ENCODE measurements at places on chromosomes 2 and 18.
A peak's percentile ranks its signal among the peaks of the same experiment; 100 is the strongest.

DNA sequence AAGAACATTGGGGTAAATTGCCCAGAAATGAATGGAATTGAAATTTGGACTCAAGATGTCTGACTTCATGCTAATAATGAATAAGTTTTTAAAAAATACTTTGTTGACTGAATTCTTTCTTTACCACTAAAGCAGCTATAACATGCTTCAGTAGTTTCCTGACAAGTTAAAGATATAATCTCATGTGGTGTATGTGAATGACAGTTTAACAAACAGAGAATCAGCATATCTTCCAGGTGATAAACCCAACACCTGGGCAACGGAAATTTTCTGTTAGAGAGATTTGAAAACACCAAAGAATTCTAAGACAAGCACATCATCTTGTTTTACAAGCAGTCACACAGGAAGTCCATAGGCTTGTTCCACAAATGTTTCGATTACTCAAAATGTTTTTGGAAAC, 372.6 kb upstream of the VRK2 start:
- no peak for DNase-seq

DNA sequence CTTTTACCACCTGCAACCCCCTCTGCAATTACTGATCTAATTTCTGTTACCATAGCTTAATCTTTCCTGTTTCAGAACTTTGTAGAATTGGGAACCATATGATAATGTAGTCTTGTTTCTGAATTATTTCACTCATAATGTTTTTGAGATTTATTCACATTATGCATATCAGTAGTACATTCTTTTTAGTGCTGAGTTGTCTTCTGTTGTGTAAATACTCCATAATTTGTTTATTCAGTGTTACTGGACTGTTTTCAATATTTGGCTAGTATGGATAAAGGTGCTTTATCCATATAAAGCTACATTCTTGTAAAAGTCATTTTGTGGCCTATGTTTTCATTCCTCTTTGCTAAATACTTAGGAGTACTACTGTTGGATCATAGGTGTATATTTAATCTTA, 152.5 kb downstream of the TAF4B start:
- DNase-seq: no peak

- no peak for DNase-seq
Observed at GRCh38 chr2:240948905-240949790, 43.0 kb downstream of the CROCC2 start.

DNA sequence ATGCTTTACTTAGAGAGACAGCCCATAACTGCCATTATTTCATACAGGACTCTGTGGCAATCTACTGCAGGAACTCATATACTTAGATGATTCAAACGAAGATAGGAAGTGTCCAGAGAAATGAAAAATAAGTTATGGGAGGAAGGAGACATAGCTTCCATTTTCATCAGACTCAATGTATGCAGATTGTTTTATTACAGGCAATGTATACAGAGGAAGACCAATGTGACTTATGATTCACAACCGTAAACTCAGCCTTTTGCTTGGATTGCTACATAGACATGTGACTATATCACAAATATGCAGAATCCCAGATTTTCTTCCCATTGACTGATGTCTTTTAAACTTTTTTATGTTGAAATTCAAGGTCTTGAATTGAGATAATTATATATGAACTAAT, 793.4 kb downstream of the SATB2 start:
- no peak for DNase-seq

DNA sequence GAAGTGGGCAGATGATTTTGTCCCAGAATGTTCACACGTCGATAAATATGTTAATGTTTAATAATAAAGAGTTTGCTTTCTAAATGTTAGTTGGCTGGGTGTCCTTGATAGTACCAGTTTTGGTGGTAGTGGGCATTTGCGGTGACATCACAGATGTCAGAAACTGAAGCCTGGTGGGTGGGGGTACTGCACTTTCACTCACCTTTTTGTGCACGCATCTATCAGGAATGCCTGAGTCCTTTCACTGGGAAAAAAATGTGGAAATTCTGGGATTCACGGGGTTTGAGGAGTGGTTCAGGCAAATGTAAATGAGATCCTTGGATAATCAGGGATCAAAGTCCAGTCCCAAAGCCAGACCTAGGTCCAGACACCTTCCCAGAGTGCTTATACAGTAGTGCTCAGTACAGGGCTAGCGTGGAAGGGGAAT, 3.2 kb downstream of the EPAS1 start:
- no peak for DNase-seq

GRCh38 chr2:71807581-71808451, 339.8 kb downstream of the CYP26B1 start:
- no peak for DNase-seq

- DNase-seq: no peak
Observed at GRCh38 chr2:200738590-200738989, 73.1 kb upstream of the BZW1 start.

DNA sequence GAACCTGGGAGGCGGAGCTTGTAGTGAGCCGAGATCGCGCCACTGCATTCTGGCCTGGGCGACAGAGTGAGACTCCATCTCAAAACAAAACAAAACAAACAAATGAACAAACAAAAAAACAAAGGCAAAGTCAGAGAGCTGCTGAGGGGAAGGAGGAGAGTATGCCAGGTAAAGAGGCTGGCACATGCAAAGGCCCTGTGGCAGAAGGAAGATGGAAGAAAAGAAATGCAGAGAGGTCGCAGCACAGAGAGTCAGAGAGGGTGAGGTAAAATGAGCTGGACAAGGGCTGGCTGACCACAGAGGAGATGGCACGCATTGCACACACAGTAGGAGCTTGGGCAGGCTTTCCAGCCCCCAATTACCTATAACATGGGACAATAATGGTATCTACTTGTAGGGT, 47.0 kb downstream of the FAM178B start:
- DNase-seq: no peak

DNA sequence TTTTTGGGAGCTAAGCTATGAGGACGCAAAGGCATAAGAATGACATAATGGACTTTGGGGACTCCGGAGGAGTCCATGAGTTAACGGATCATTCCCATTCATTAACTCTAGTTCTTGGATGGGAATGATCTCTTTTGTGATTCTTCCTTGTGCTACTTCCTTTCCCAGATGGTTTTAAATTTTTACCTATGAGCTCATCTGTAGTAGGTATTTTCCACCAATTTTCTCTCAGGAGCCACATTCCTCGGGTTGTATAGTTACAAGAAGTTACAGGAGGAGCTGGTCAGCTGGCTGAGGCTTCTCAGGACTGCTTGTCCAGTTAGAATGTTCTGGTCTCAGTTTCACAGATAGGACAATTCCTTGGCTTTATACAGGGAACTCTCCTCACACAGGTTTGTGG, 42.9 kb upstream of the LPIN2 start:
- no peak for DNase-seq

GRCh38 chr2:144849612-144850011, 329.7 kb upstream of the ZEB2 start:
- no peak for DNase-seq

DNA sequence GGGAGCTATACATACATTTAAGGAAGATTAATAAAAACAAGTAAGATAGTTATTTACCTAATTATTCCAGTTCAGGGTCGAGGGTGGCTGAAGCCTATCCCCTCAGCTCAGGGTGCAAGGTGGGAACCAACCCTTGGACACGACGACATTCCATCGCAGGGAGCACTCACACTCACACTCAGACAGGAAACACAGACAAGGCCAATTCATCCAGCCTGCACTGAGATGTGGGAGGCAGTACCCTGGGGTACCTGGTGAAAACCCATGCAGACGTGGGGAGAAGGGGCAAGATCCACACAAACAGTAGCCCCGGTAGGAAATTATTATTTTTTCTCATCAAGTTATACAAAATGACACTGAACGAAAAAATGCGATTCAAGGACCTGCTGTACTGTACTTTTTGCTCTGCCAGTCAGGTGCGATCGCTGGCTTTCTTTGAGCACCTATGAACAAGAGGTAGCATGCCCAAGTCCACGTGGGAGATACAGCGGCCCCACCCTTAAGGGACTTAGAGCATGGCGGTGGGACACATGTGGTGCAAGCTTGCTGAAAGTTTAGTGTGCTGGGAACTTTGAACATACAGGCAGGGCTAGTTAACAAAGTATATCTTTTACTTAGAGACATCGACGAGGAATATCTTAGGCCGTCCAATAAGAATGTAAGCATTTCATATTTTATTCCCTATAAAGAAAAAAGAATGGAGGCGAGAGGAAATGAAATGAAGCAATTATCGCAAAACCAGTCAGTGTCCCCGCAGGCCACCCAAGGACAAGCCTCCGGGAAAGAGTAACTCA, 624 bp downstream of the METTL8 start:
- peak; percentile 60 for DNase-seq

- no peak for DNase-seq
Observed at GRCh38 chr18:25247725-25248124, 104.2 kb downstream of the ZNF521 start.

DNA sequence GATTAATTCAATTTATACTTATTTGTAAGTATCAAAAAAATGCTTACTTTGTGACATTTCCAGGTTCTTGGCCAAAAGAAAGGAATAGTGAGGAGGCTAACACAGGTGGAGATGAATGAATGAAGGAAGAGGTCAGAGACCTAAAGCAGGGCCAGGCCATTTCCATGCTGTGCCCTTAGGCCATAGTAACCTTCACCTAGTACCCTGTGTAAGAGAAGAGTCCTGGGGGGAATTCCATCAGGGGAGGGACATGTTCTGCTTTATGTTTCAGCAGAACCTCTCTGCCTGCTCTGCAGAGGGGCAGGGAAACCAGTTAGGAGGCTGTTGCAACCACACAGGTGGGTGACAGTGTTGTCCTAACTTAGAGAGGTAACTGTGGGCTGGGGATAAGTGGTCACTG, 204.2 kb upstream of the CDH20 start:
- DNase-seq: no peak

DNA sequence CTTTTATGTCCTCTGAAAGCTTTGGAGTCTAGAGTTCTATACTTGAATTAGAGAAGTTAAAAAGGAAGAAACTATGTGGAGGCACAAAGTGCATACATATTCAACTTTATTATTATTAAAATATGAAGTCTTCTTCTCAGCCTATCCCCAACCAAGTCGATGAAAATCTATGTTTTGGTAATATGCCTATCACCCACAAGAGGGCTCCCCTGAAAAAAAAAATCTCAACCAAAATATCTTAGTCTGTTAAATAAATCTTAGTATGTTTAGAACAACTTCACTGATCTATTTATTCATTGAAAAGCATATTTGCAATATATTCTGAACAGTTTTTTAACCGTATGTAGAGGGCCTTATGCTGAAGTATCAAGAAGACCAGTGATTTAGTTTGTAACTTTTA, 804.5 kb downstream of the TDRD15 start:
- DNase-seq: no peak

DNA sequence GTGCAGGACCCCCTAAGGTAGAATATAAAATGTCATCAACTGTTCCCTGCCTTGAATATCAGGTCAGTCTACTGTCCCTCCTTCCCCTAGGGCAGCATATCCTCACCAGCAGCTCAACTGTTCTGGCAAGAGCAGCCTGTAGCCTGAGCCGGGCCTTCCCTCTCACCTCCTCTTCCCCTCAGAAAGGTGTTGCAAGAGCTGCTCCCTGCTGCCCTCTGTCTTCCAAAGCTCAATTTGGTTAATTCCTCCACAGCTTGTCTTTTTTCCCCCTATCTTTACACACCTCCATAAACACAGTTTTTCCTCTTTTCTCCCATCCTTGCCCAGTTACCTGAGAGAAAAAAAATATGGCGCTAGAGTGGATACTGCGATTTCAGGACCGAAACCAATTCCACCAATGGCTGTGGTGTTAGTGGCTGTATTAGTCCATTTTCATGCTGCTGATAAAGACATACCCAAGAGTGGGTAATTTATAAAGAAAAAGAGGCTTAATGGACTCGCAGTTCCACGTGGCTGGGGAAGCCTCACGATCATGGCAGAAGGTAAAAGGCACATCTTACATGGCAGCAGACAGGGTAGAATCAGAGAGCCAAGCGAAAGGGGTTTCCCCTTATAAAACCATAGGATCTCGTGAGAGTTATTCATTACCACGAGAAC, 184.7 kb downstream of the MREG start:
- DNase-seq: no peak

DNA sequence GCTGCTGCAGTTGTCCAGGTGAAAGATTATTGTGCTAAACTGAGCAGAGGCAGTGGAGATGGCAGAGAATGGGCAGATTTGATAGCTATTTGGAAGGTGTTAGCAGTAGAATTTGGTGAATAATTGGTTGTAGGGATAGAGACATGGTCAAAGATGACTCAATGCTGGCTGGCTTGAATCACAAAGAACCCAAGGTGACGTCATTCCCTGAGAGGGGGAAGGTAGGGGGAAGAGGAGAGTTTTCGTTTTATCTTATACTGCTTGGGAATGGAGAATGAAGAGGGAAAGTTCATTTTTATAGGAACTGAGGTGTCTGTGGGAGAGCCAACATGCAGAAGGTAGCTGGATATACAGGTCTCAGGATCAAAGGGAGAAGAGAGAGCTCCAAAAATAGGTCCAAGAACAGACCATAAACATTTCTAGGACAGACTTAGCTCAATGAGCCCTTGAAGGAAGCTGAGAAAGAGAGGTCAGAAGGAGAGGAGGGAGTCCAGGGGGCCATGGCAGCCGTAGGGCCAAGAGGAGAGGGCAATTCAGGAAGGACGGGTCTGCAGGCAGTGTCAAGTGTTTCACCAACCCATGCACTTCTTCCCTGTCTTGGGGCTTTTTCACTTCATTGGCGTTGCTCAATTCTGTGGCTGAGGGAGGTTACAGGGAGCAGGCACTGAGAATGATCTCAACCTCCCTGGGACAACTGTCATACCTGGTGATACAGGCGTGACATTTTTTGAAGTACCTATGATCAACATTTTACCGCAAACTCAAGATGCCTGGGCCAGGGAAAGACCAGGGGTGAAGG, 281.3 kb downstream of the TDRD15 start:
- no peak for DNase-seq

DNA sequence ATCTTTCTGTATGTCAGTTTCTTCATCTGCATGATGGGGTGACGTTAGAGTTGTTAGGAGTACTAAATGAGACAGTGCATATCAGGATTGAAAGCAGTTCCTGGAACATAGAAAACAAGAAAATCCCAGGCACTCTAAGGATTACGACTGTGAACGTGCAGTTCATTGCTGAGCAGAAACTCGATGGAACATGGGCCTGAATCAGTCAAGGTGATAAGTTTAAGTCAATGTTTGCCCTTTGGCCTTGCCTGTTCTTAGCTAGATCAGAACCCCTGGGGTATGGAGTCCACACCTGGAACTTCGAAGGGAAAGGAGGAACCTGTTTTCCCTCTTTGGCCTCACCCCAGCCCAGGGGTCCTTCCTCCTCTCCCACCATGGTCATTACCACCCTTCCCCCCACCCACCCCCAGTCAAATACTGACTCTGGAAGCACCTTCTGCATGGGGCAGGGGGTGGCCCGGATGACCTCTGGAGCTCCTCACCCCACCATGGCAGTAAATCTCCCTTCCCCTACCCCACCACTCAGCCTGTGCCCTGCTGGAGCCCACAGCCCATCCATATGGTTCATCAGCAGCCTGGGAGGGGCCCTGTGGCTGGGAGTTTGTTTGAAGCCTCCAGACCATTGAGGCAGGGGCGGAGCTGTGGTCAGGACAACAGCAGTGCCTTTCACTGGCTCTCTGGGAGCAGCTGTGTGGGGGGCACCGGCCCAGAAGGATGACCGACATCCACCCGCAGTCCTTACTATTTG, 164.1 kb downstream of the SMAD7 start:
- DNase-seq: no peak

GRCh38 chr18:70907673-70908072, 618.8 kb downstream of the SOCS6 start:
- DNase-seq: no peak

All from GM12864 (cell line).